Ureter (tissue), 1 donor: ENCODE measurements at places on chromosomes 7 and 10. TPM values are rescaled to one million over a fixed set of nuclear protein-coding genes. Genes with fewer than 3 reads are reported as not detected.

- DNase-seq: no peak
Observed at GRCh38 chr10:69359148-69359547, 57.6 kb downstream of the TACR2 start.

Gene SH2B2
- 6.1 TPM for total RNA-seq

DNA sequence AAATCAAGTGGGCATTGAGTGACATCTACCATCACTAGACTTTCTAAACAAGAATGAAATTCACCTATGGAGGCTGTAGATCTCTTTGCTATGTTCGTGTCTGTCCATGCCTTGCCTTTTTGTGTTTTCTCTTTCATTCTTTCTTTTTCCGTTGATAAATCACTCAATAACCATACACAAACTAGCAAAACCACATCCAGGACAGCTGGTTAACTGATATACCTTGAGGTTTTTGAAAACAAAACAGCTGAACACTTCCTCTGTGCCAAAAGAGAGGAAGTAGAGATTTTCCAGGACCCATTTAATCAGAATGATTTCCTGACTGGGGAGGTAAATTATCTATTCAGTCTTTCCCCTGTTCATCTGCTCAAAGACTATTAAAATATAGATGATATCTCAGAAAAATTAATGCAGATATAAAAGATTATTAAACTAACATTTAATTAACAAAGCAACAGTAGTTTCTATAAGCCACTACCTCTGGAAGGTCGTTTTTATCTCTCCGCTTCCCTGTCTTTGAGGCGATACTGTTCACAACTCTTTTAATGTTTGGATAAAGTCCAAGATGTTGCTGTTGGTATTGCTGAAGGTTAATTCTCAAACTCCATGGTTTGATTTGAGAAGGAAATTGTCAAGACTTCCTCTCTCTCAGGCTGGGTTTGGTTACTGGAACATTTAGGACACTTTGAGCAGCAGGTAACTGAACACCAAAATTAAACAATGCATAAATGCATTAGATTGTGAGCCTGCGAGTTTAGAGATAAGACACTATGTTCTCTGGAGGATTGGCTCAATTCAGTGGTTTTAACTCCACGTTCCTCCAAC lies 24.4 kb upstream of the C10orf67 start:
- no peak for DNase-seq

DNA sequence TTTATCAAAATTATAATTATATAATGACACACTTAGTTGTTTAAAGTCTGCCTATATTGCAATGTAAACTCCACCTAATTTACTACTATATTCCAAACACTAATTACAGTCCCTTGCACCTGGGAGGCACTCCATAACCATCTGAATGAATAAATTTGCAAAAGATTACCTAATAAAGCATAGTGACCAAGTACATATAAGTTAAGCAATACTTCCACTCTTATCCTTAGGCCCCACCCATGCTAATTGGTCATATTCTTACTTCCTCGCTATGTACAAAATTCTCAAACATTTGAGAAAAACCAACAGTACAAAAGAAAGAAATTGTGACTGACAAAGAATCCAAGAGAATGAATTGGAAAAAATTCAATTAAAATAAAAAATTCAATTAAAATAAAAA lies 65.3 kb downstream of the ZFAND4 start:
- no peak for DNase-seq
